ENCODE measurements at places on chromosomes 12 and 14. TPM values are rescaled to one million over a fixed set of nuclear protein-coding genes. Genes with fewer than 3 reads are reported as not detected.

GRCh38 chr12:40016980-40017379, 88.9 kb downstream of the SLC2A13 start:
- DNase-seq, result no peak

The NTN4 gene
- total RNA-seq, result 115 TPM

The RND1 gene
- total RNA-seq, result 12.3 TPM

DNA sequence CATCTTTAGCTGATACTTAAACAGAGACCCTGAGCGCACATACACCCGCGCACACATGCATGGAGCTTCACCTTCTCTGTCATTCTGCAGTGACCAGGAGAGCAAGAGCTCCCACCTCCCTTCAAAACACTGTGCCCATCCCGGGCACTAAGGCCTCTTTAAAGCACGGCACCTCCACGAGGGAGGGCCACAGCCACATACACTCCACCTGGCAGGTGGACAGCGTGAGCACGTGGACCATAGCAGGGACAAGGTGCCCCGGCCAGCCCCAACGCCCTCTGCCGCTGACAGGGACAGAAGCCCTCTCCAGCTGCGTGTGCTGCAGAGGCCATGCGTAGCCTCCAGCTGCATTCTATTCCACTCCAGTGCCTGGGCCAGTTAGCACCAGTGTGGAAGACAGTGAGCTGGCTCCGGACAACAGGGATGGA, 5.4 kb downstream of the GAPDH start:
- DNase-seq, result no peak

The PPP2R3C gene
- total RNA-seq, result 26.2 TPM

The FAM222A gene
- total RNA-seq, result 5.3 TPM

GRCh38 chr14:98931911-98932310, 340.1 kb downstream of the BCL11B start:
- no peak for DNase-seq

The P3H3 gene
- total RNA-seq, result 8.6 TPM

GRCh38 chr12:81942594-81942993, 183.4 kb upstream of the PPFIA2 start:
- no peak for DNase-seq
